Effector CD8-positive, alpha-beta T cell (primary cell): ENCODE measurements at places on chromosomes 11 and 22.

GRCh38 chr11:118223992-118224391 is 819 bp downstream of the JAML start:
- no peak for DNase-seq

DNA sequence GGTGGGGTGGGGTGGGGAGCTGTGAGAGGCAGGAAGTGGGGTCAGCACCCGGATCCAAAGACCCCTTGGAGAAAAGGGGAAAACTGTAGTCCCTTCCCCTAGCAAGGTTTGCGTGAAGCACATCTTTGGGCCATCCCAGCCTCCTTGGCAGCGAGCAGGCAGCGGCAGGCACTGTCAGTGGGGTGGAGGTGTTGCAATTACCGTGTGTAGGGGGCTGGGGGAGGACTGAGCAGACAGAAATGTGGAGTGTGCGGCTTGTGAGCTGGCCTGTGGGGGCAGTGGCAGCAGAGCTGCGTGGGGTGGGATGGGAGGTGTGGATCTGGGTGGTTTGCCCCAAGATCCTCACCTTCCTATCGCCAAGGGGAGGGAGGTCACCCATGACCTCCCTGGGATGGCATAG is 16.4 kb downstream of the DAGLA start:
- DNase-seq: no peak

DNA sequence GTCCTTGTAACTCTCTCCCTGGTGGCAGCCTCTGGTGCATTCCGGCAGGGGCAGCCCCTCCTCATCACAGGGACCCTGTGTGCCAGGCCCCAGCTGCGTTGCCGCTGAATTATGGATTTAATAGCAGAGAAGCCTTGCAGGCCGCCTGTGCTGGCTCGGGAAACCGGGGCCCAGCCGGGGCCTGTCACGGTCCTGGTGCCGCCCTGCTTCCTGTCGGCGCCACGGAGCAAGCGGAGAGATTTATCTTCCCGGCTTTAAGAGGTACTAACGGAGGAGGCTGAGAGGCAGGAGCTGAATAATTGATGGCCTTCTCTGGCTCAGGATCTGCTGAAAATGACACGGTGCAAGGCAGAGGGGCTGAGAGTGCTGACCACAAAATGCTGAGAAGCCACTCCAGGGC is 54.0 kb upstream of the CCDC188 start:
- no peak for DNase-seq

DNA sequence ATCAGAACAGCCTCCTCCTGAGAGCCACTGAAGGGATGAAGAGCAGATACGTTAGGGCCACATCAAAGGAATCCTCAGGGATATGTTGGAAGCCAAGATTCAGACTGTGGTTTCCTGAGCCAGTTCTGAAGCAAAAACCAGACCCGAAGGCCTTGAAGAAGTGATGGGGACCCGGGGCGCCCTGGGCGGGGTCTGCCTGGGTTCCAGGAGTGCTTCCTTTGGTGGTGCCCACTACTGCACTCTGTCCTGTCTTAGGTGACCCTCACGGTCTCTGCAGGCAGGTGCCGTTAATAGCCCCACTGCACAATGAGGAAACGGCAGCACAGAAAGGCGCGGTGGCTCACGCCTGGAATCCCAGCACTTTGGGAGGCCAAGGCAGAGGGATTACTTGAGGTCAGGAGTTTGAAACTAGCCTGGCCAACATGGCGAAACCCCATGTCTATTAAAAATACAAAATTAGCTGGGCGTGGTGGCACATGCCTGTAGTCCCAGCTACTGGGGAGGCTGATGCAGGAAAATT is 12.9 kb upstream of the SH3BP1 start:
- no peak for DNase-seq

DNA sequence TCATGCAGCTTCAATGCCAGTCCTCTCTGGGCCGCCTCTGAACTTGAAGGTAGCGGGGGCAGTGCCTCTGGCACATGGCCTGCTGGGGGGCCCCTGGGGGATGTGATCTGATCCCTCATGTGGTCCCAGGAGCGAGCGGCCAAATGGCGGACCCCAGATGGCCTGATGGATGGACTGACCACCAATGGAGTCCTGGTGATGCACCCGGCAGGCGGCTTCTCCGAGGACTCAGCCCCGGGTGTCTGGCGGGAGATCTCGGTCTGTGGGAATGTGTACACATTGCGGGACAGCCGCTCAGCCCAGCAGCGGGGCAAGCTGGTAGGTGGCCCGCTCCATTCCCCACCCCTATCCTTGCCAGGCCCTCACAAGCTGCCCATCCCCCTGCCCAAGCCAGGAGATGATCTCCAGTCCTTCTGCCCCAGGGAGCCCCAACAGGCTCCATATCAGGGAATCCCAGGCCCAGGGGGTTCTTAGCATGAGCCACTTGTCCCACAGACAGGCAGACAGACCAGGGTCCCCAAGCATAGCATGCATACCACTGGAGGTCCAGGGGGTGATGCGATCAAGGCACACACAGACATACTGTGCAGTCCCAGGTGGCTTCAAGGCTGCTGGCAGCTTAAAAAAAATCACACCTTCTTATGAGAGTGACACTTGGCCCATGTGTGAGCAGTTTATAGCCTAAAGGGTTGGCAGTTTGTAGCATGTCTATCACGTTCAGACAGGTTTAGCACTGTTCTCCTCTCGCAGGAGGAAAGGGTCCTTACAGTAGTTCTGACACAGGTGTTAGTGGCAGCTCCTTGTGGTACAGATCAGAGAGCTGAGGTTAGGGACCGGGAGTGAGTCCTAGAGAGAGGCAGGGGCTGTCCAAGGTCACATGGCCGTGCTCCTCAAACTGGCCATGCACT is 6.4 kb upstream of the DPP3 start:
- DNase-seq: no peak

DNA sequence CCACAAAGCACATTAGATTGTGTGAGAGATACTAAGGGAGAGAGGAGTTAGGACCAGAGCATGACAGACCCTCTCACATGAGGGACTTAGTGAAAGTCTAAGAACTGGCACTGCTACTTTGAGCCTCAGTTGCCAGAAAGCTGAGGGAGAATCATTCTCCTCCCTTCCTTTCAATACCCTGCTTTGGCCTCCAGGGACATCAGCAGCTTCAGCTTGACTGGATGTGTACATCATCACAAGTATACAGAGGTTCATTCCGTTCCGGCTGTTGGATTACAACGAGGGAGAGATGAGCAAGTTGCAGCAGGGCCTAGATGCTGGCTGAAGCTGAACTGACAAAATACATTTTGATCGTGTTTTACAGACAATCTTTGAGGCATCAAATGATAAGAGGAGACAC is 15.7 kb upstream of the ANO5 start:
- no peak for DNase-seq

- no peak for DNase-seq
Observed at GRCh38 chr22:33325232-33326004, 267.2 kb upstream of the SYN3 start.

DNA sequence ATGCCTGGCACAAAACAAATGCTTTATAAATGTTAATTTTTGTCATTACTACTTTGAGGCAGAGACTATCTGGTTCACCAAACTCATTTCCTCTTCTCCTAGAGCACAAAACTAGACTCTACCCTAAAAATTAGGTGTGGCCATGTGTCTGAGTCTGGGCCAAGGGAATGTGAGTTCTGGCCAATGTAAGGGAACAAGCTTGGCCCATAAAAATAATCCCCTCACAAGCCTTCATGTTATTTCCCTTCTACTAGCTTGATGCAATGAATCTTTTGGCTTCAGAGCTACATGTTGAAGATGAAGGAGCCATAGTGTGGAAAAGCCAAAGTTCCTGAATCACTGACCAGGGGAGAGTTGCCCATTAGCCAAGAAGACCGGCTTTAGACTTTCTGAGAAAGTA is 406.5 kb upstream of the CCDC90B start:
- no peak for DNase-seq

GRCh38 chr11:82811369-82811768 is 77.7 kb upstream of the FAM181B start:
- DNase-seq: no peak

DNA sequence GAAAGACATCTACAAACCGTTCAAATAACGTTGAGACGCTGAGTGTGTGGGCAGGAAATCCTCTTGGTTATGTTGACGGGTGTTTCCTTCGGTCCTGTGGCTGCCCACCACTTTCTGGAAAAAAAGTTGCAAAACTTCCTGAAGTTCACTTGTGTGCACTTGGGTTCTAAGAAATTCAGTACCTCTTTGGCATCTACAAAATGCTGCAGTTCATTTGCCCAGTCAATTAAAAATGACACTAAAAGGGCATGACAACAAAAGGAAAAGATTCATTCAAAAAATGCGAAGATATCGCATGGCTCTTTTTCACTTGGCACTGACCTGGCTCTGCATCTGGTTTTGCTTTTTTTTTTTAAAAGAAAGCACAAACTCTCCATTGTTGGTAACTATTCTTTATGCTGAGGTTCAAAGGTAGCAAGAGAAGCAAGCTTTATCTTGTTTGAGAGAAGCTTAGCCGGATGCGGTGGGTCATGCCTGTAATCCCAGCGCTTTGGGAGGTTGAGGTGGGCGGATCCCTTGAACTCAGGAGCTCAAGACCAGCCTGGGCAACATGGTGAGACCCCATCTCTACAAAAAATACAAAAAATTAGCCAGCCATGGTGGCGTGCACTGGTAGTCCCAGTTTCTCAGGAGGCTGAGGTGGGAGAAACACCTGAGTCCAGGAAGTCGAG is 10.6 kb upstream of the XBP1 start:
- DNase-seq: peak; percentile 7

GRCh38 chr22:39518996-39519680 is 1.2 kb upstream of the ATF4 start:
- DNase-seq: no peak

- no peak for DNase-seq
Observed at GRCh38 chr22:31951194-31952093, 7.1 kb downstream of the YWHAH start.

GRCh38 chr11:94675239-94675638 is 92.9 kb upstream of the AMOTL1 start:
- DNase-seq: no peak

DNA sequence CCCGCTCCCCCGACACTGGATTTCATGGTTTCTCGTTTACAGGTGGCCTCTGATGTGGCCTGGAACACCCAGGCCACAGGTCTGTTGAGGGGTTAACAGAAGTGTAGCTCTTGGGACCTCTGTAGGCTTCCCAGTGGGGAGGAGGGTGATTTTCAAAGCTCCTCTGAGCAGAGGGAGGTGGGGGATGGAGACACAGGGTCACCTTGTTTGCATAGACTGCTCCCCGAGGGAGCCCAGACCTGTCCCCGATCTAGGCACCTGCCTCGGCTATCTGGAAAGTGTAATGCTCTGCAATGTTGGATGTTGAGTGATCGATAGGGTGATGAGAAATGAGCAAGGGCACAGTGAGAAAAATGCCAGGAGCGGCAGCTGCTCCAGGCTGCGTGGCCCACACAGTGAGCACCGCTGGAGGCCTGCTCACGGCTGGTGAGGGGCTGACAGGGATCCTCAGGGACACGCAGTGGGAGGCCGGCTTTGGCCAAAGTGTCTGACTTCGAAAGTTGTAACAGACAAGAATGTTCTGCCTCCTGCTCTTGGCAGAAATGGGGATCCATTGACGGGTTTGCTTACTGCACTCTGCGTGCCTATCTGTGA is 594.1 kb downstream of the BRD1 start:
- DNase-seq: no peak

DNA sequence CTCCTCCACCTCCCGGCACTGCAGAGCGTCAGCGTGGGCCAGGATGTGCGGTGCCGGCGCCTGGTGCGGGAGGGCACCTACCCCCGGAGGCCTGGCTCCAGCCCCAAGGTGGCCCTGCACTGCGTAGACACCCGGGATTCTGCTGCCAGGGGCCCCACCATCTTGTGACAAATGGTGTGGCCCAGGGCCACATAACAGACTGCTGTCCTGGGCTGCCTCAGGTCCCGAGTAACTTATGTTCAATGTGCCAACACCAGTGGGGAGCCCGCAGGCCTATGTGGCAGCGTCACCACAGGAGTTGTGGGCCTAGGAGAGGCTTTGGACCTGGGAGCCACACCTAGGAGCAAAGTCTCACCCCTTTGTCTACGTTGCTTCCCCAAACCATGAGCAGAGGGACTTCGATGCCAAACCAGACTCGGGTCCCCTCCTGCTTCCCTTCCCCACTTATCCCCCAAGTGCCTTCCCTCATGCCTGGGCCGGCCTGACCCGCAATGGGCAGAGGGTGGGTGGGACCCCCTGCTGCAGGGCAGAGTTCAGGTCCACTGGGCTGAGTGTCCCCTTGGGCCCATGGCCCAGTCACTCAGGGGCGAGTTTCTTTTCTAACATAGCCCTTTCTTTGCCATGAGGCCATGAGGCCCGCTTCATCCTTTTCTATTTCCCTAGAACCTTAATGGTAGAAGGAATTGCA is 13.5 kb downstream of the TSKU start:
- DNase-seq: no peak

DNA sequence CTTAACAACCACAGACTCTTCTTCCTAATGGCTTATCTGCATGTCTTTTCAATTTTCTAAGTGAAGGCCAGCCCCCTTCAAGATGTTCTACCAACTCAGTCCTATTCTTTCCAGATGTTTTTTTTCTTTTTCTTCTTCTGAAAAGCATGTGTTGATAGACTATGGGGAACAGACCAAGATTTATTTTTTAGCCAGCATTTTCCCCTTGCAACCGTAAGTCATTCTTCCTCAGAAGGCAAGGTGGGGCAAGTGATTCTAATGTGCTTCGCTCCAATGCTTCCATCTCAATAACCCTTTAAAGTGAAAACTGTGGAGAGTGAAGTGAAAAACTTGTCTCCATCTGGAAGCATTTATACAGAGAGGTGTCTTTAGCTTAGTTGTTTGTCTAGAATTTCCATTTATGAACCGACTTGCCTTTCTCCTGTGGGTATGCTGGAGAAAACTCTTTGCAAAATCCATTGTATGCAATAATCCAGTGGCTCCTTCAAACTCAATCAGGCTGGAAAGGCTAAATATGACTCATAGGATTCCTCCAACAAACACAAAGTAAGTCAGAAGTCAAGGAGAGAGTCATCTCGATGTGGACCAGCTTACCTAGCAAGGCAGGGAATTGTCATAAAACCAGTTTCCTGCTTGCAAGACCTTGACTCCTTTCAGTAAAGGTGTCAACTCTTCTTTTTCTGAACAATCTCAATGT is 83.7 kb downstream of the MAML2 start:
- no peak for DNase-seq

DNA sequence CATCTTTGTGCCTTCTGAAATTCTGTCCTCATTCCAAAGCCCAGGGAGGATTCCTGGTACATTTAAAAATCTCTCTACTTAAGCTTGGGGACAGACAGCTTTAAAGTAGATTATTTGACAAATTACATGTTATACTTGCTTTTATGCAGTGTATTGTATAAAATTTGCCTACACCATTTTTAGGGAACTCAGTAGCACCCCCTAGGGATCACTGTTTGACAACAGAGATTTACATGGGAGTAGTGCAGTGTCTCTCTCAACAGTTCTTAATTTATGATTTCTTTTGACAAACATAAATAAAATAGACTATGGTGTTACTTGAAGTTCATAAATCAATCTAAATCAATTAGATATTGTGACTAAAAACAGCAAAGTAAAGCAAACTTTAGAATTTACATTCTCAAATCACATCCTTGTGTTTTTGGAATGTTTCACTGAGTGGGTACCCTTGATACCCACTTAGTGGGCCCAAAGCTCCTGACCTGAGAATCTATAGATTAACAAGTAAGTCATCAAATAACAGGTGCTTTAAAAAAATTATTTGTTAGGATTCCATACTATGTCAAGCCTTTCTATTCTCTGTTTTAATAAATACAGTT is 428.8 kb downstream of the DYNC2H1 start:
- DNase-seq: no peak
